ENCODE measurements at places on chromosomes 7 and 10.

GRCh38 chr7:45867471-45867870 is 5.4 kb downstream of the CCDC201 start:
- no peak for DNase-seq

DNA sequence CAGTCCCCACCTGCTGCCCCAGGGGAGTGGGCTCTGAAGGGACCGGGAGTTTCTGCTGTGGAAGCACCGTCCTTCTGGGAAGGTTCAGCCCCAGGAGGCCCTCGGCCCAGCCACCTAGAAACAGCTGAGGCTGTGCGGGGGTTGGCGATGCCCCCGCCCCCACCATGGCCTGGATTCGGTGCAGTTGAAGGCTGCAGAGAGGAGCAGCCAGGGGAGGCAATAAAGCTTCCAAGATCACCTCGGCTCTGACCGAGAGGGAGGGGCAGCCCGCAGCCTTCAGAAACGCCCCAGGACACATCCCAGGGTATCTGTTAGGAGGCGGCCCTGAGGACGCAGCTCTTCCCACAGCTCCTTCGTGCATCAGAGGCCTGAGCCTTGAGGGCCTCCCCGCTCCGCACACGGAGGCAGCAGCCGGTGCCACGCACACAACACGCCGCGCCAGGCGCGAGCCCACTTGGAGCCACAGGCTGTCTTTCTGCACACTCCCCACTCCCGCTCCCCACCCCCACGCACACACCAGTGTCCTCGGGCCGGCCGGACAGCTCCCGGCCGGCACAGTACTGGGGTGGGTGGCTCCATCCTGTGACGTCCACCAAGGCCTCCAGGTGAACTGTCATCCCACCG is 1.6 kb downstream of the KNDC1 start:
- DNase-seq, result no peak

DNA sequence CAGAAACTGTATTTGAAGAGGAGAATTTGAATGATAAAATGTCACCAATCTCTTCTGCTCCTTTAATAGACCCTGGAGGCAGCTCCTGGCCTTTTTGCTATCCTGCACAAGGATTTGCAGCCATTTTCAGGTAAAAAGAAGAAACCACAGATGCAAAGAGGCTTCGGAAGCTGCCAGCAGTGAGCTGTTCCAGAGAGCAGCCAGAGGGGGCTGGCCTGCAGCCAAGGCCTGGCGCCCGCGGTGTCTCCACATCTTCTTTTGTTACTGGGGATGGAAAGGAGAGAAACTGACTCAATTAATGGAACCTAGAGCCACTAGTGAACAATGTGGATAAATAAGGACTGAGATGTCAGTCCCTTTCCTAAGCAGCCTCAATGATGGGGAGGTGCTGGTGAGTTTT is 23.9 kb upstream of the GPR26 start:
- DNase-seq, result no peak

DNA sequence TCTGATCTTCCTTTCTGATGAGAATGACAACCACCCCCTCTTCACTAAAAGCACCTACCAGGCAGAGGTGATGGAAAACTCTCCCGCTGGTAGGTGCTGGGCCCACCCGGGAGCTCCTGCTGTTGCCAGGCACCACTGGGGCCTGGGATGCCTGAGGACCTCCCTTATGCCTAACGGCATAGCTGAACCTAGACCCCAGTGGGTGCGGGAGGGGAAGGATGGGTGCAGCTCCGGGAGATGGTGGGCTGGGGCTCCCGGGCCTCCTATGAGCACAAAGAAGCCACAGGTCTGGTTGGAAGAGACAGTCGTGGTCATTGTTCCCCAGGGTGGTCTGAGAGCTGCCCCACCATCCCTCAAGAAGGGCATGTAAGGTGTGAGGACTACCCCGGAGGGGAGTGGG is 15.6 kb upstream of the VSIR start:
- no peak for DNase-seq

DNA sequence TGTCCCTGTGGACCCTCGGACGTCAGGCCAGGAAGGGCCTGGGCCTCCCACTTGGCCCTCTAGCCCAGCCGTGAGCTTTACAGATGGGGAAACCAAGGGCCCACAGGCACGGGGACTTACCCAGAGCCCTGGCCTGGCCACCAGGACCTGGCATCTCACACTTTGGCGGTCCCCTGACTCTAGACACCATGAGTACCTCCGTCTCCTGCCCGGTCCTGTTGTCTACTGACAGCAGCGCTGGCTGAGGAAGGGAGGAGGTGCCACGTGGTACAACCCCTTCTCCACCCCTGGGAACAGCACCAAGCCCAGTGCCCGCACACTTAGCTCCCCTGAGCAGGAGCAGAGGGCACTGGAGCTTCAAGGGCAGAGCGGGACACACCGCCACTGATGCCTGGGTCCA is 26.1 kb downstream of the ADGRA1 start:
- no peak for DNase-seq

- DNase-seq, result no peak
Measured at GRCh38 chr7:110718503-110719205, 372.3 kb upstream of the LRRN3 start.

DNA sequence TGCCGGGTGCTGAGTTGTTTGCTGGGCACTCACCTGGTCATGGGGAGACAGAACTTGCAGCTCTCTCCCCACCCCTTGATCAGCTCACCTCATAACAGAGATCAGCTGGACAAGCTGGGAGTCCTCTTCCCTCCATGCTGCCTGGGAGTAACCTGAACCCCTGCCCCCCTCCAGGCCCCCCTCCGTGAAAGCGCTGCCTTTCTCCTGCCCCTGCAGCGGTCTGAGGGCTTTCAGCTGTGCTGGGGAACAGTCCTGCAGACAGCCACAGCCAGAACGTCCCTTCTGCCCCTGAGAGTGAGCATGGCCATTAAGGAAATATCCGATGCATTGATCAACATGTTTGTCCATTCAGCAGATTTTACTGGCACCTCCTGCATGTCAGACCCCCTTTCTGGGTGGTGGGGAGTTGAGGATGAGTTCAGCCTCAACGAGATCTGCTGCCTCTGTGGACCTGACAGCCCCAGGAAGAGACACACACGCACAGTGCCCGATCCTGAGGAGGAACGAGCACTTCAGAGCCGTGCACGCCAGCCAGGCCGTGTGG is 4.5 kb downstream of the FAM20C start:
- no peak for DNase-seq

DNA sequence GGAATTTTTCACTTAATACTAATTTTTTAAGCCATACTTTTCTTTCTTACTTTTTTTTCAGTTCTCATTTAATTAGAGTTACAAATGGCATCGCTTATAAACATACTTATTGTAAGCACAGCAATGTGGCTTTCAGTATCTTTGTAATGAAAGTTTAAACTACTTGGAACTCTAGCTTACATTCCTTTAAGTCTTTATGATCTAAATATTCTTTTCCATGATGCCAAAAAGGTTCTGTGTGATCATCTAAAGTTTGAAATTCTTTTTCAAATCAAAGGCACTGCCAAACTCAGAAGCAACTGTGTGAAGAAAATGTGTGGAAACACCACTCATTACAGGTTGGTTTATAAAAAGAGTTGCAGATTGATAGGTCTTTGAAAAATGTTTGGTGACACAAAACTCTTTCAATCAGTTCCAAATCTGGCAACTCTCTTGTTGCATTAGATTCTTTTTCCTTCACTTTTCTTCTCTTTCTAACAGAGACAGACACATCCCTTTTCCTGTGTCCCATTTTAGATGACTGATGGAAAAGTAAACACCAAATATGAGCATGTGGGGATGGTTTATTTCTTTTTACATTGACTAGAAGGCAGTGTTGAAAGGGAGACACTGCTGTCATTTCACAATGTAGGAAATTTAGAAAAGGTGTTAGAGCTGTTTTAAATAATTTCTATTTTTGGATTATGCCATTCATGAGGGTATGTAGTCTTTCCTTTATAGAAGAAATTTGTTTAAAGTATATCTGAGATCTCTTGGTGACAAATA is 392.3 kb downstream of the SUGCT start:
- no peak for DNase-seq

- DNase-seq, result no peak
Measured at GRCh38 chr7:149489391-149490024, 8.1 kb downstream of the ZNF746 start.

DNA sequence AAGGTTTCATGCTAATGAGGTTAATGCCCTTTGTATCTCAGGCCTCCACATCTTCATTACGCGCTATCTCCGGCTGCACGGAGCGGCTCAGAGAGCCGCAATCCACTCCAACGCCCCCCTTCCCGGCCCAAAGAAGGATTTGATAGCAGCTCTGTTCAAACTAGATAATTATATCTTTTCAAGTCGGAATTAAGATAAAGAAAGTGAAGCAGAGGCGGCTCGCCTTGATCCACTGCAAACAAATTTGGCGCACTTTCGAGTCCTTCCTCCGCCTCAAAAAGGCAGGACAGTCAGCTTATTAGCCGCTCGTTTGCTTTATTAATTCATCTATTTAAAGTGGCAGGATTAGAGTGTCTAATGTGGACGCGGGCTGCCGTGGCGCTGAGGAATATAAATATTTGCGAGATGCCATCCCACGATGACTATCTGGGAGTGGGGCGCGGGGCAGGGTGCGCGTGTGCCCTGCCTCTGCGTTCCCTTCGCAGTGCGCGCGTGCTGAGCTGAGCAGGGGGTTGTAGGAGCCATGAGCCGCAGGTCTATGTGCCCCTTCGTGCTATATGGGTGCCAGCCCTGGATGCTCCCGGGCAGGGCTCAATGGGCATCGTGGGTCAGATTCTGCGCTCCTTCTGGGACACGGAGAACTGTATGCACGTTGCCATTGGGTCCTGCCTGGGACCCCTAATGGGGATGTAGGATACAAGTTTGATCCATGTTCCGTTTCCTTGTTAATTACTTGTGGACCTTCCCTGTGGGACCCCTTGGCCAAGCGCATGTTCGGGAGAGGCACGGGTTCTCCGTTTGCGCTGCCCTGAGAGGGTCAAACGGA is 9.0 kb downstream of the EMX2 start:
- no peak for DNase-seq

DNA sequence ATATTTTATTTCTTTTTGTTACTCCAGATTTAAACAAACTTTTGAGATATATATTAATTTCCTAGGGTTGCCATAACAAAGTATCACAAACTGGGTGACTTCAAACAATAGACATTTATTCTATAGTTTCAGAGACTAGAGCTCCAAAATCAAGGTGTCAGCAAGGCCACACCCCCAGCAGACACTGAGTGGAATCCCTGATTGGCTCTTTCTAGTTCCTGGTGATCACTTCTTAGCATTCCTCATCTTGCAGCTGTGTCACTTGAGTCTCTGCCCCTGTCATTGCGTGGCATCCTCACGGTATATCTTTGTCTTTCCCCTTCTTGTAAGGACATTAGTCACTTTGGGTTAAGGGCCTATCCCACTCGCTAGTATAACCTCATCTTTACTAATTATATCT is 7.6 kb upstream of the SLC26A3 start:
- no peak for DNase-seq

DNA sequence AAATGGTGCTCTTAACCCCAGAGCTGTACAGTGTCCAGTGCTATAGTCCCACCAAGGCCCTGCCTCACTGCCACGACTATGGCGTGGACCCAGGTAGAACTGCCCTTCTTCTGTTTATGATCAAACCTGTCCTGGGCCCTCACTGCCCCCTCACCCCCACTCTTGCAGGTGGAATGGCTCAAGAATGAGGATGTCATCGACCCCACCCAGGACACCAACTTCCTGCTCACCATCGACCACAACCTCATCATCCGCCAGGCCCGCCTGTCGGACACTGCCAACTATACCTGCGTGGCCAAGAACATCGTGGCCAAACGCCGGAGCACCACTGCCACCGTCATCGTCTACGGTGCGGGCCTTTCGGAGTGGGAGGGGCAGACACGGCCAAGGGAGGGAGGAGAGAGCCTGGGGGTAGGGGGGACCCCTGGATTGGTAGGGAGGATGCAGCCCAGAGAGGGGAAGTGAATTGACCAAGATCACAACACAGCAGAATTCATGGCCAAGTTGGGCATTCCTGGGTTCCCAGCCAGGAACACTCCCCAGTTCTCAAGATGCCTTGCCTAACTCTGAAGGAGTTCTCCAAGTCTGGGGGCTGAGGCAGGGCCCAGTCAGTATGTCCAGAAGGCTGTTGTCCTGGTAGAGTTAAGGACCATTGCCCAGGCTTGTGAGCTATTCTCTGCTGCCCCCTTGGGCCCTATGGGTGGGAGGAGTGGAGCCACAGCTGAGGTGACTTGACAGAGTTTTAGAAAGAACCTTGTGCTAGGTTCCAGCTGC is 32.4 kb upstream of the SLC29A3 start:
- DNase-seq, result no peak

- DNase-seq, result no peak
Measured at GRCh38 chr7:156604311-156604710, 36.3 kb upstream of the RNF32 start.

All from stimulated activated CD4-positive, alpha-beta T cell treated with anti-CD3 and anti-CD28 coated beads, Interleukin-1b, Interleukin-23, amount 100 ng/mL, for 24 hours (primary cell).